ENCODE measurements at places on chromosomes 2 and 18.

DNA sequence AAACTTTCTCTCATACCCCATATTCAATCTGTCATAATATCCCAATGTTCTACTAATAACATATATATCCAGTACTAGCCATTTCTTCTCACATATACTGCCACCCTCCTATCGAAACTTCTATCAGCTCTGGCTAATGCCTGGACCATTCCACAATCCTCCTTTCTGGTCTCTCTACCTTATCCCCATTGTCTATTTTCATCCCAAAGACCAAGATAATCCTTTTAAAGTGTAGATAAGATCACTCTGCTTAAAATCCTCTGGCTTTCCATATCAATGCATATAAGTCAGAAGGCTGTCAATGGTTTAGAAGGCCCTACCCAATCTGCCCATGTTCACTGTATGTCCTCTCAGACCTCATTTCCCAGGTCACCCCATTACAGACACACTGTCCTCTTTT lies 229.6 kb downstream of the ZEB2 start:
- ATAC-seq = no peak

DNA sequence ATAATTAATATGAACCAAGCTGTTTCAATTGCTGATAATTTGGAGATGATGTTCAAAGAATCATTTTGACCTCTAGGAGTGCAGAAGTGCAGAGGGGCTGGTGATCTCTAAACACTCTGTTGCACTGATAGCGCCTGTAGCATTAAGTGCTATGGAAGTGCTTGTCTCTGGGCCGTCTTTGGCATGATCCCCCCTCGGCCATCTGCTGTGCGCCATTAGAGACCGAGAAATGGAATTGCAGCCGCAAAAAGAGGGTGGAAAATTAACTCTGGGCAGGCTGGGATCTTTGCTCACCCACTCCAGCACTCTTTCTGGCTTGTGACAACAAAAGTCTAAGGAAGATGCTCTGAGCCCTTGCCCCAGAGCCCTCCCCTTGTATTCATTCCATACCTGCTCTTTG lies 23.4 kb downstream of the AKAIN1 start:
- ATAC-seq = no peak

GRCh38 chr2:219522111-219523030 lies 8.1 kb downstream of the ASIC4 start:
- ATAC-seq = no peak

DNA sequence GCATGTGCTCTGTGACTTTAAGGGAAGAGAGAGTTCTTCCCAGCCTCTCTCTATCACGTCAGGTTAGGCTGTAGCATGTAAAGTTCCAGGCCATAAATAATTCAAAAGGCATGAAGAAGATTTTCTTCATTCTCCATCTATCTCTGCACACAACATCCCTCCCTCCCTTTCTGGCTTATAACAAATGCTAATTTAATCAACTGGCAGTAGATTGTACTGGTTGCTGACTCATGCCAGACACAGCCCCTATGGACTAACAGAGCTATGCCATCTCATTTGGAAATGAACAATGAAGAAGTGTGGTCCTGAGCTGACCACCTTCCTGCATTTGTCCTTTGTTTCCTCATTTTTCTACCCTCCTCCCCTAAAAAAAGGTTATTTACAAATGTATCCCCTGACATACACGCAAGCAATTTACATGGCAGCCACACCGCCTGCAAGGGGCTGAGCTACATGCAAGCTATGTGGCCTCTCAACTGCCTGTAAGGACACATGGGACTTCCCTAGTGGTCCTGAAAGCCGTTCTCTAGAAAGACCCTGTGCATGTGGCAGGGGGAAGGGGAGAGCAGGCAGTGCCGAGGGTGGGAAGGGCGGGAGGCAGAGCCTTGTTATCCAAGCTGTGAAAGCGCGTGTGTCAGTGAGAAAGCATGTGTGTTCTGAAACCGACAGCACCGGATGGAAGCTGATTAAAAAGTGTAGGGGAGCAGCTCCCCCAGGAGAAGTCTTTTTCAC lies 90.9 kb upstream of the KLF7 start:
- no peak for ATAC-seq

- ATAC-seq = no peak
Observed at GRCh38 chr2:196823750-196824522, 14.8 kb upstream of the C2orf66 start.
